ENCODE measurements at places on chromosomes 7 and 10.

DNA sequence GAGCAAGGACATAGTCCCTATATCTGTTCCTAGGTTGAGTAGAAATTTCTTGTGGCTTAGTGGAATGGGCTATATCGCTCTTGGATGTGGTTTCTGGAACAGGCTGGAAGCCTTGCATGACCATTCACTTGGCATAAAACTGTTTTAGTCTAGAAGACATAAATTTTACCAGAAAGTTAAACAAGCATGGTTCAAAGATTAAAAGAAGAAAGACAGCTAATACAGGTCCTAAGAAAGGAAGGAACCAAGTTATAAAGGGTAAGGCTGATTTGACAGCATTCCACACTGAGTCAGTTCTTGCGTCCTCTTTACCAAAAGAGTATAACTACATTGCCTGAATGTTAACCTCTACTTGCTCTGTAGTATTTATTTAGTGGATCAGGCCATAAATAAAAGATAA, 724.2 kb downstream of the SORCS1 start:
- DNase-seq: no peak

DNA sequence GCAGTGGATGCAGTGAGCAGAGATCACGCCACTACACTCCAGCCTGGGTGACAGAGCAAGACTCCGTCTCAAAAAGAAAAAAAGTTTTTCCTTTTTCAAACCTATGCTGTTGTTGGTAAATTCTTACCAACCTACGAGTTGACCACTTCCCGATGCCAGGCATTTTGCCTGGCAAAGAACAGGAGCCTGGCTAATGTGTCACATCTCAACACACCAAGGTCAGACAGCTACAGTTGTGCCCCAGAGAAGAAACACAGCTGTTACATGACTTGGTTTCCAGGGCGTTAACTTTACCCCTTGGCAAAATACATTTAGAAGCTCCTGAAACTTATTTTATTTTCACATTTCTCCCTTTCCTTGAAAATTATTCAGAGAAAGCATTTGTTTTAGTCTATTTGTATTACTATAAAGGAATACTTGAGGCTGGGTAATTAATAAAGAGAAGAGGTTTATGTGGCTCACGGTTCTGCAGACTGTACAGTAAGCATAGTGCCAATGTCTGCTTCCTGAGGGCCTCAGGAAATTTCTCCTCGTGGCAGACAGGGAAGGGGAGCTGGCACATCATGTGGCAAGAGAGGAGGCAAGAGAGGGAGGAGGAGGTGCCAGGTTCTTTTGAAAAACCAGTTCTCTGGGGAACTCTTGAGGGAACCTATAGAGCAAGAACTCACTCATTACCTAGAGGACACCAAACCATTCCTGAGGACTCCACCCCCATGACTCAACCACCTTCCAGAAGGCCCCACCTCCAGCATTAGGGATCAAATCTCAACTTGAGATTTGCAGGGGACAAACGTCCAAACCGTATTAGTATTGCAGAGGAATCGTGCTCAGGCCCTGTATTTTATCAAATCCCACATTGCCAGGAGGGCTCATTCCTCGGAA, 83.3 kb downstream of the PAXIP1 start:
- DNase-seq: no peak

- peak; percentile 92 for DNase-seq
Measured at GRCh38 chr10:133307776-133308420, 774 bp downstream of the TUBGCP2 start.

- DNase-seq: no peak
Measured at GRCh38 chr7:37439653-37440026, 9.0 kb downstream of the ELMO1 start.

DNA sequence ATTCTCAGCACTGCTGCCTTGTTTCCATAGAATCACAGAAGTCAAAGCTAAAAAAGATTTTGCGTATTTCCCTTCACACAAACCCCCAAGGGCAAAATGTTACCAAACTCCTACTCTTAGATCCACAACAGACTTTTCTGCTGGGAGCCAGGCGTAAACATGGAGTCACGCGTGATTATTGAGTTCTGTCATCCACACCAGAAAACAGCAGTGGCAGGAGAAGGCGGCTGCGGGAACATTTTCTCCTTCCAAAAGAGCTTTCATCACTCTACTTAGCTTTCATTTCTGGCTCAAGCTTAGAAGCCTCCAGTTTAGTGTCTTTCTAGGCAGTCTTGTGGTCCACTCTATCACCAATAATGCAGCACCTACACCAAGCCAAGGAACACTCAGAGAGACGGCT, 712.9 kb upstream of the NRP1 start:
- no peak for DNase-seq

DNA sequence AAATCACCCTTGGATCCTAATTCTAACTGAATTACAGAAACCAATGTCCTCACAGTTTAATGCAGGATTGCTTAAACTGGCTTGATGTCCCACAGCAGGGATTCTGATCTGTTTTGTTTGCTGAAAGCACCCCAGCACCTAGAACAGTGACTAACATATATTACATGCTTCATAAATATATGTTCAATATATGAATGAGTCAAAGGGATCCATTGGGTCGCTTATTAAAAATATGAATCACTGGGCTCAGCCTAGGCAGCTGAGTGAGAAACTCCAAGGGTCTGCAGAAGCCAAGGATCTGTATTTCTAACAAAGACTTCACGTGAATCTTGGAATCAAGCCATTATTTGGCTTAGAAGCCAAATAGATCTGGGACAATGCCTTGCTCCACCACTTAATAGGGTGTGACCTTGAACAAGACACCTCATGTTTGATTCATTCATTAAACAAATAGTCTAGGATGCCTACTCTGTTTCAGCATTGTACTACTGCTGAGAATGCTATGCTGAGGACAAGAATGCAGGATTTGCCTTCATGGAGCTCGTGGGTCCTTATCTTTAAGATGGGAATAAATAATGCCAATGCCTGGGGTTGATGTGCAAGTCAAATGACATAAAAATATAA, 103.4 kb upstream of the DLX6 start:
- no peak for DNase-seq

- DNase-seq: no peak
Measured at GRCh38 chr7:39703144-39703543, 79.8 kb downstream of the RALA start.

- DNase-seq: no peak
Measured at GRCh38 chr7:53521638-53522184, 486.3 kb downstream of the POM121L12 start.

- DNase-seq: no peak
Measured at GRCh38 chr7:2701832-2702593, 14.0 kb downstream of the AMZ1 start.

DNA sequence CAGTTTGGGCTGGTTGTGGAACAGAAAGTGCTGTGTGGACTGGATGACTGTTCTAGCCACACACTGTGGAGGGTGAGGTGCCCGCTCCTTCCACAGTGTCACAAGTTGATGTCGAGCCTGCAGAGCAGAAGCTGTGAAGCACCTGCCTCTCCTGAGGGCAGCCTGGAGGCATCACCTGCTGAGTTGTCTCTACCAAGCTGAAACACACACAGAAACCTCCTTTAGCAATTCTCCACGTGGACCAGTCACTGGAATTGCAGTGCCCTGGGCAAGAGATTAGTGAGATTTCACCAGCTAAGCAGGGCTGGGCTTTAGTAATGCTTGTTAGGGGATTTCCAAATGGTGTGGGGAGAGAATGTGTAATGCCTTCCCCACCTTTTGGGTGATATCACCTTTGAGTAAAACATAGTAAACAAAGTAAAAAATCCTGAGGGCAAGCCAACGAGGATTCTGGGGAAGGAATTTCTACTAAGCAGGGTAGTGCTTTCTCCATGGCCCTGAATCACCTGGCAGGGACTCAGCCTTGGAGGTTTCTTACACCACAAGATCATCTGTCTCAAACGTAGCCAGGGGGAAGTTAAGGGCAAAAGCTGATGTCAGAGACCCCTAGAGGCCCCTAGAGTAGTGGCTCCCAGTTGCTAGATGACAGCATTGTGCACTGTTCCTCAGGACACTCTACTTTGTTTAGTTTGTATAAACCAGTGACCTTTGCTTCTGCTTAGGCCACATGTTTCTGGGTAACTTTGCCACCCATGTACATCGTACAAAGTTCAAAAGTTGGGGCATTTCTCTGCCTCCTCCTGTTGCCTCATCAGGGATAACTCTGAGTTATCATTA, 233.1 kb upstream of the IGFBP3 start:
- DNase-seq: no peak

- peak; percentile 26 for DNase-seq
Measured at GRCh38 chr7:471866-472639, 47.6 kb downstream of the PDGFA start.

GRCh38 chr7:65390588-65390987, 16.9 kb downstream of the ZNF92 start:
- DNase-seq: no peak

GRCh38 chr7:126041472-126041871, 1111.8 kb upstream of the POT1 start:
- DNase-seq: no peak

DNA sequence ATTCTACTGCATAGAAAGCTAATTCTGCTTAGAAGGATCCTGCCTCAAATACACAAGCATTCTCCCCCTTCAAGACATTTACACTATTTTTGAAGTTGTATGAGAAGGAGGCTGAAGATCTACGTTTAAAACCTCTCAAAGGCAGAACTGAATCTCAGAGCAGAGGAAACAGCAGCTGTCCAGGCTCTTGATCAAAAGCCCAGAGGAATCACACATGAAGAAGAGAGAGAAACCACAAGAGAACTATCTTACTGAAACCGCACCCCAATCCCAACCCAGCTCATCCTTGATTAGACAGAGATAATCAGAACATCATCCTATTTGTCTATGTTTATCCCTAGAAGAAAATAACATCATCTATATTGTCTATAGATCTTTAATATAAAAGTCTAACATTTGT, 2.2 kb upstream of the DNAJC1 start:
- DNase-seq: no peak

DNA sequence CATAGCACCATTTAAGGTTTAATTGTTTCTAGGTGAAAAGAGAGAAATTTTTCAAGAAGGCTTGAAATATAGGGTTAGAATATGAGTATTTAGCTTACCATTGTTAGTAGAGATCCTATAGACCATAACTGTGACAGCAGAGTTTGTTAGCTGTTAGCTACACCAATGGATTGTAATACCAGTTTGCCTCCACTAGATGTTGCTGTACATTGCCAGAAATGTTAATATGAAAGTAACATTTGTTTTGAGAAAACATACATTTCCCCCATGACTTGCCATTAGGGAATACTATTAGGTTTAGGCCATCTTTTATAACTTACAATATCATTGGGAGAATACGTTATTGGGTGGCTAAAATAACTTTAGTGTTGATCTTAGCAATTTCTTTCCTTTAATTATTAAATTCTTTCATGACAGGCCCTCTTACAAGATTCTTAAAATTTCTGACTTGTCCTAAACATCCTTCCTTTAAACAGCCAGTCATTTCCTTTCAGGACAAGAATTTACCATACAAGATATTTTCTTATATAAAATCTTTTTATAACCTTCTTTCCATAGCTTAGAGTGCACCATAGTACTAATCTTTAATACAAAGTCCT, 39.5 kb downstream of the ZNF117 start:
- no peak for DNase-seq

GRCh38 chr10:113431398-113432160, 121.3 kb upstream of the HABP2 start:
- no peak for DNase-seq

- no peak for DNase-seq
Measured at GRCh38 chr7:124679586-124680225, 85.9 kb downstream of the GPR37 start.

DNA sequence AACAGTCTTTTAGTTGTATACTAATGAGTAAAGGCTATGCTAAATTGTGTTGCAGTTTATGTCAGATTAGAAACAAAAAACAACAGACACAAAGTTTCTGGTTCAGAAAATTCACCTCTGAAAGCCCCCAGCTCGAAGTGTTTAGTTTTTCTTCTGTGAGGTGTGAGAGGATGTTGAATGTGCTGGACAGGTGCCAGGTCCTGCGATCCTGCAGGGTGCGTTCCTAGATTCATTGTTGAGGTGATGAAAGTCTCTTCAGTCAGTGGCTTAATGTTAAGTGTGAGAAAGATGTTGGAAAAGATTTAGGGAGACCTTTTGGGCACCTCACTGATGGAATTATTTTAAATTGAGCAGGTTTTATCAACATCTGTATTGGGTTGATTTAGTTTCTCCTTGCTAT, 287.3 kb downstream of the SDK1 start:
- DNase-seq: peak; percentile 7

DNA sequence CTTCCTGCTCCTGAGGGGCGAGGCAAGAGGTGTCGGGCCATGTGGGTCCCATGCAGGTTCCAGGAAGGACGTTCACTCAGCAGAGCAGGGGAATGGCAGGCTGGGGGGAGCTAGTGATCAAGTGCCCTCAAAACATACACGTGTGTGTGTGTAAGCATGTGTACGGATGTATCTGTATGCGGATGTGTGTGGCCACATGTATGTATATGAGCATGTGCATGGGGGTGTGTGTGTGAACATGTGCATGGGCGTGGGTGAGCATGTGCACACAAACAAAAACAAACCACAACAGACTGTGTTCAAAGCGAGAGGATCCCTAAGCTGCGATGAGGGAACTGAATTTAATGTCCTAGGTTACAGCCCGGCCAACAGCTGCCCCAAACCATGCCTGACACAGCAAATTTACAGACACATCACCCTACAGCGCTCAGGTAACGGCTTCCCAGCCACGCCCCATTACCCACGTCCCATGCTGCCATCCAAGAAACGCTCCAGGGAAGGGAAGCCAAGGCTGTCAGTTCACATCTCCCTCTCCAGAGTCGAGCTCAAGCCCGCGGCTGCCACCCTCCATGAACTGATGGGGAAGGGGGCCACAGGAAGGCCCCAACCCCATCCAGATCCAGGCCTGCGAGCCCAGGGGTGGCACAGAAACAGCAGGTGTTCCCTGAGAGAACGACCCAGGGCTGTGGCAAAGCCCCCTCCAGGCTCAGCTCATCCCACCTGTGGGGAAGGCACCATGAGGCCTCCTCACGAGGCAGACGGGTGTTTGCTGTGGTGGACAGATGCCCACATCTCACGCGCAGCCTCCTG, 56.6 kb downstream of the PTPRN2 start:
- no peak for DNase-seq

- DNase-seq: no peak
Measured at GRCh38 chr10:1393481-1393880, 337.3 kb downstream of the WDR37 start.

GRCh38 chr7:101120315-101120714, 6.6 kb upstream of the SERPINE1 start:
- DNase-seq: no peak

DNA sequence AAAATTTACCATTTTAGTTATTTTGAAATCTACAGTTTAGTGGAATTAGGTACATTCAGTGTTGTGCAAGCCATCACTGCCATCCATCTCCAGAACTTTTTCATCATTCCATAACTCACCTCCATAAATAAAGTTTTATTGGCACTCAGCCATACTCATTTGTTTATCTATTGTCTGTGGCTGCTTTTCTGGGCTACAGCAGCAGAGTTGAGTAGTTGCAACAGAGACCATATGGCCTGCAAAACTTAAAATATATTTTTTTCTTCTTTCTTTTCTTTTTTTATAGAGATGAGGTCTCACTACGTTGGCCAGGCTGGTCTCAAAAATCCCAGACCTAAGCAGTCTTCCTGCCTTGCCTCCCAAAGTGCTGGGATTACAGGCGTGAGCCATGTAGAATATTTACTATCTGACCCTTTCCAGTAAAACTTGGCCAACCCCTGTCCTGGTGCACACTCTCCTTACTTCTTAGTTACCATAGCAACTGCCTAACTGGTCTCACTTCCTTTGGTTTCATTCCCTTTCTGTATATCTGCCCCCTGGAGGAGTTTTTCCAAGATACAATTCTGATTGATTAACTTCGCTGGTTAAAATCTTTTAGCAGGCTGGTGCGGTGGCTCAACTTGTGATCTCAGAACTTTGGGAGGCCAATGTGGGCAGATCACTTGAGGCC, 133.2 kb downstream of the CUX1 start:
- DNase-seq: no peak
